CD4-positive, alpha-beta T cell treated with Interleukin-10 for 1 hour (primary cell): ENCODE measurements at places on chromosomes 2 and 18.
A peak's percentile ranks its signal among the peaks of the same experiment; 100 is the strongest.

- DNase-seq: no peak
Measured at GRCh38 chr2:117536139-117536538, 278.4 kb upstream of the DDX18 start.

DNA sequence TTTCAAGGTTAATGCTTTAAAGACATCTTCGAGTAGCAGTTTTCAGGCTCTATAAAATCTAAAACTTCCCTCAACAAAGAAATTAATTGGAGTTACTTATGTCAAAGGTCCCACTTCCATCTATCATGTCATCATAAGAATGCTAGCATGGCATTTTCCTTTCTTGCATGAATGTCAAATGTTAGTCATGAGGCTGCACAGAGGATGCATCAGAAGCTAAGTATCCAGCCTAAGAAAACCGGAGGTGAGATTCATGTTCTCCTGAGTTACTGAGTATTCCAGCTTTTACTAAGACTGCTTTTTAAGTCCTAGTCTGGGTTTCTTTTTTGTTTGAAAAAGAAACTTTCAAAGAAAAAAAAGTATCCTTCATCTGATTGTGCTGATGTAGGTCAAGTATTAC lies 130.6 kb upstream of the CDH19 start:
- DNase-seq: no peak

- DNase-seq: no peak
Measured at GRCh38 chr18:57782049-57782448, 21.1 kb downstream of the ATP8B1 start.

- DNase-seq: no peak
Measured at GRCh38 chr2:30398084-30398873, 48.8 kb upstream of the LCLAT1 start.

DNA sequence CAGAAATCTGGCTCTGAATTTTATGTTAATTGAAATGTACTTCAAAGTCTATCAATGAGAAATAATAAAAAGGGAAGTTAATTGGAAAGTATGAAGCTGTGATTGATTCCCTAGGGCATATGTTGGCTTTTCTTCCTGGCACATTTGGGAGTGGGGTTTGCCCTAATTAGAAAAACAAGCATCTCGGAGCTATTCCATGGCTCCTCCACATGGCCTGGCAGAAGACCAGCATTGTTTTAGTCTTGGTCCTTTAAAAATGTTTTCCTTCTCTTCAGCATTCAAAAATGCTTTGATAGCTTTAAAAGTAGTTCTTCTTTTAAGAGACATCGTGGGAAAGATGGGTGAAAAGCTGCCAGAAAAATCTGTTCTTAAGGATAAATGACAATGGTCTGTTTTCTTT lies 445.5 kb upstream of the PKDCC start:
- DNase-seq: no peak

DNA sequence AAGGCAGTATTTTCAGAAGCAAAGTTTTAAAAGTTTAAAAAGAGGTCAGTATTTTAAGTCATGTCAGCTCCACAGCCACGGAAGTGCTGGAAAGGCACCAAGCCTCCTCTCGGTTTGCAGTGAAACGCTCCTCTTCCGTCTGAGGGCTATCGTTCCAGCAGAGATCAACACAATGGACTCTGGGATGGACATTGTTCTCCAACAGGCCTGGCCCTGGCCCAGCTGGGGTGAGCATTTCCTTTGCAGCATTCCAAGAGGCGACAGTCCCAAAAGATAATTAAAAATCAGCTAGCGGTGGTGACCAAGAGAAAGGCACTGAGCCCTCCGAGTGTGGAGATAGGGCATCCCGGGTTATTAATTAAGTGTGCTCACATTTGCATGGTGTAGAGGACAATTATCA lies 95.9 kb upstream of the LCLAT1 start:
- DNase-seq: no peak

- no peak for DNase-seq
Measured at GRCh38 chr18:69123421-69123820, 277.3 kb upstream of the DOK6 start.

DNA sequence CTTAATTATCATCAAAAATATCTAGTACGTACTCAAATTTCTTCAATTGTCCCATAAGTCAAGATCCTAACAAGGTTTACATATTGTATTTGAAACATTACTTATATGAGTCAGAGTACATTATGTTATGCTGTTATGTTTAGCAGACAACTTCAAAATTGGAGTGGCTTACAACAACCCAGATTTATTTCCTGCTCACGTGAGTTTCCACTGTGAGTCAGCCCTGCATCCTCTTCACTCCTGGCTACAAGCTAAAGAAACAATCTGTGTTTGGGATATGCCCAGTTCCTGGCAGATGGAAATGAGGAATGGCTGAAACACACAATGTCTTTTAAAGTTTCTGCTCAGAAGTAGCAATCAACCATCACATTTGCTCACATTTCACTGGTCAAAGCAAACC lies 31.5 kb upstream of the TANC1 start:
- DNase-seq: no peak

- DNase-seq: no peak
Measured at GRCh38 chr18:44589693-44590355, 90.9 kb upstream of the SETBP1 start.

DNA sequence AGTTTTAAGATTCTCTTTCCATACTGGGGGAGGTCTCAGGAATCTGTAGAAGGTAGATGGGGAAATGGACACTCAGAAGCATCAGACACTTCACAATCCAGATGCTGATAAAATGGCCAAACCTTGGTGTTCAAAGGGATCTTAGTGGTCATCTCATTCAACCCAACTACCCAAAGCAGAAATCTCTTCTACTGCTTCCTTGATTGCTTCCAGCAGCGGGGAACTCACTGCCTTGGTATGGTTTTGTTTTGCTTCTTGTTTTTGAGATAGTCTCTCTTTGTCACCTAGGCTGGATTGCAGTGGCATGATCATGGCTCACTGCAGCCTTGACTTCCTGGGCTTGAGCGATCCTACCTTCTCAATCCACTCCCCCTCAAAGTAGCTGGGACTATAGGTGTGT lies 39.3 kb upstream of the PTMA start:
- no peak for DNase-seq

GRCh38 chr2:102915128-102915527 lies 153.3 kb downstream of the TMEM182 start:
- no peak for DNase-seq

DNA sequence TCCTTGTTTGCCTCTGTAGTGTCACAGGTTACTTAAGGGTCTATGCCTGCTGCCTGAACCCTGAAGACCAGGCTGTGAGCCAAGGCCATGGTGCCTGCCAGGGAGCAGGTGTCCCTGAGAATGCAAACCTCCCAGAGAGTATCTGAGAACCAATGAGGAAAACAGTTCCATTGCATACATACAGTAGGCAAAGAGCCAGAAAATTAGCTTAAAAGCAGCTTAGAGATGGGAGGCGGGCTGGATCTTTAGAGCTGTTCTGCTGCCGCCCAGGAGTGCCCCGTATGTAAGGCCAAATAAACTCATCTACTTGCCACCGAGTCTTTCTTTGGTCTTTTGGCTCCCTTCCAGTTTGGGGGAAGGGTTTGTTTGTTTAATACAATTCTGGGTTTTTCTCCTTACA lies 327.9 kb downstream of the CLIP4 start:
- DNase-seq: no peak

DNA sequence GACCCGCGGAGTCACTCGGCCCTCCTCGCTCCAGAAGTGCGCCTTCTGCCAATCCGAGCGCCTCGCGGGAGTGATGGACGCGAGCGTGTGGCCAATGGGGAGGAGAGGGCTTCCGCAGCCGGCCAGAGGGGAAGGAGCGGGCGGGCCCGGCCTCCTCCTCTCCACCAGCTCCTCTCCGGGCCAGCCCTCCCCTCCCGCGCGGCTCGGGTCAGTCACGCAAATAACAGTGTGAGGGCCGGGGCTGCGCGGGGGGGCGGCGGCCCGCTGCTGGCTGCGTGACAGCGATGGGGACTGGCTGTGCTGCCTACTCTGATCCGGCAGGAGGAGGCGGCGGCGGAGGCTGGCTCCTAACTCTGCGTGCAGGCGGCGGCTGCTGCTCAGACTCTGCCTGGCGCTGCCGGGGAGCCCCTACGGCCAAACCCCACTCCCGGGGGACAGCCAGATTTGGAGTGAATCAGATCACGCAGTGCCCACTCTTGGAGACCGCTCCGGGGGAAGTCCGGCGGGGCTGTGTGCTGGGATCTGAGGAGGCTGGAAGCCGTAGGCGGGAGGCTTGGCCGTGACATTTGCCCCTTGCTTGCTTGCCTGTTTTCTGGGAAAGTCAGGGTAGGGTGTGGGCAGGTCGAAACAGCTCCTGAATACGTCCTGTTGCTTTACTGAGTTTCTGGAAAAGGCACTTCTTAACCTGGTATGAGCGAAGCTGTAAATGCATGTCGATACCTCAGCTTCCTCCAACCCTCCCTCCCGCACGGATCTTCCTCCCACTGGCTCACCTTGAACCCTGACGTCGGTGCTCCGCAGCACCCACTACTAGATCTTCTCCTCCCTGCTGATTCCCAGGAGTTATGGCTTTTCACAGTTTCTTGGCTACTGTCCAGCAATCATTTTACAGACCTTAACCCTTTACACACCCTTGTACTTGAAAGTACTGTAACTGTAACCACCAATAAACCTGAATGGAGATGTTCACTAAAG lies 97.9 kb upstream of the SERTAD2 start:
- DNase-seq: peak; percentile 38

GRCh38 chr2:172358691-172359556 lies 68.5 kb upstream of the ITGA6 start:
- DNase-seq: no peak

DNA sequence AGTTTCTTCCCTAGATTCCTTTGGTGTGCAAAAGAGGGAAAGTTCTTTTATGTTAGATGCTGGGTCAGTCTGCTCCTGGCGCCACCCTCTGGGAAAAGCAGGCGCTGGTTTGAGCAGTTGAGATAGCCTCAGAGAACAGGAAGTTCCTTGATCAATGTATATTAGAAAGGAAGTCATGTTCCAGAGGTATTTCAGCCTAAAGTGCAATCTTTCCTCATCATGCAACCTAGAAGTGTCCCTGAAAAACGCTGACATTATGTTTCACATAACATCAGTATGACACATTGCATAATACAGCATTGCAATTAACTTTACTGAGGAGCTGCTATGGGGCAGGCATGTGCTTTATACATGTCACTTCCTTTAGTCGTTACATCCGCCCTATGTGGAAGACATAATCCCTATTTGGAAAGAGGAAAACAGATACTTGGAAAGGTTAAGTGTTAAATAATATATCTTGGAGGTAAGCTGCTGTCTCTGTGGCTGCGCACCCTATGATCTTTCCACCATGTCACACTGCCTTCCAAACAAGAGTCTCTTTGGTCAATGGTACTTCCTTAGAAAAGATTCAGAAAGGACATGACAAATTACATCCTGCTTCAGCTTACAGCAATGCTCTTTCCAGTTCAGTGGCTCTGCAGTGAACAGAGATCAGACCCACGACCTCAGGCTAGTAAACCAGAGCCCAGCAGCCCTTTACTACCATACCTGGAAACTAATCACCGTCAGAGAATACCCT lies 369.7 kb downstream of the RAD51AP2 start:
- no peak for DNase-seq

GRCh38 chr2:184367211-184367610 lies 231.1 kb upstream of the ZNF804A start:
- no peak for DNase-seq

DNA sequence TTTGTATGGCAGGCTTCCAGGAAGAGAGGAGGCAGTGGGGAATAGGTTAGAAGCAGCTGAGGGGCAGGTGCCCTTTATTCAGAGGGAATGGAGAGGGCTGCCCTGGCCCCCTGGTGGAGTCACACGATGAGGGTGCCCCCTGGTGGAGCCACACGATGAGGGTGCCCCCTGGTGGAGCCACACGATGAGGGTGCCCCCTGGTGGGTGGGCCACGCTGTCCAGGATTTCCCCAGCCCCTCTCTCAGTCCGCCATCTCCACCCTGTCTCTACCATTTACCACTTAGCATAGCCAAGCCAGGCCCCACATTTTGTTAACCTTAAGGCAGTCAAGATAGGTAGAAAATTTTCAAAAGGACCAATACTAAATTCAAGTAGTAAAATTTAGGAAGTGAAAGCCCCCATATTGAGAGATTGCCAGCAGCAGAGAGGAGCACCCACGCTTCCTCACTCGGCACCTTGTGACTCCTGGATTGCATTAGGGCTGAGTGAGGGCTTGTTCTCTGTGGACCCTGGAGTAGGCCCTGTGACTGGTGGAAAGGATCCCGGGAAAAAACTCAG lies 10.4 kb upstream of the FAM228A start:
- DNase-seq: peak; percentile 28

DNA sequence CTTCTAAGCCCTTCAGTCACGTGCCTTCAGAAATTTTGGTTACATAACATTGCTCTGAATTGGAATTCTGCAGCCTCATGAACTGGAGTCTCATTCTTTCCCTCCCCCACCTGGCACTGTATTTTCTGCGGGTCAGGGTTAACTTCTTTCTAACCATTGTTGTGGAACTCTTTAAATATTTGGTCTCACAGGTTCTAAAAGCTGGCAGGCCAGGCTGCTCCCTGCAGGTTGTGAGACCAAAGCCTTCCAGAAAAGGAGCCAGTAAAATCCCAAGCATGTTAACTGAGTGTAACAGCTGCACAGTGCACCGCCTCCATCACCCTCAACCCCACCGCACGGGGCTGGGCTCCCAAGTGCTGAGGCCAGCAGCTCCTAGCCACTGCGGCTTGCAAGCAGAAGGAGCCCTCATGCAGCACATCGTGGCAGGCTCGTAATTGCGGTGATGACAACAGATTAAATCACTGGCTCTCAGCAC lies 174.1 kb upstream of the ALPP start:
- DNase-seq: no peak

DNA sequence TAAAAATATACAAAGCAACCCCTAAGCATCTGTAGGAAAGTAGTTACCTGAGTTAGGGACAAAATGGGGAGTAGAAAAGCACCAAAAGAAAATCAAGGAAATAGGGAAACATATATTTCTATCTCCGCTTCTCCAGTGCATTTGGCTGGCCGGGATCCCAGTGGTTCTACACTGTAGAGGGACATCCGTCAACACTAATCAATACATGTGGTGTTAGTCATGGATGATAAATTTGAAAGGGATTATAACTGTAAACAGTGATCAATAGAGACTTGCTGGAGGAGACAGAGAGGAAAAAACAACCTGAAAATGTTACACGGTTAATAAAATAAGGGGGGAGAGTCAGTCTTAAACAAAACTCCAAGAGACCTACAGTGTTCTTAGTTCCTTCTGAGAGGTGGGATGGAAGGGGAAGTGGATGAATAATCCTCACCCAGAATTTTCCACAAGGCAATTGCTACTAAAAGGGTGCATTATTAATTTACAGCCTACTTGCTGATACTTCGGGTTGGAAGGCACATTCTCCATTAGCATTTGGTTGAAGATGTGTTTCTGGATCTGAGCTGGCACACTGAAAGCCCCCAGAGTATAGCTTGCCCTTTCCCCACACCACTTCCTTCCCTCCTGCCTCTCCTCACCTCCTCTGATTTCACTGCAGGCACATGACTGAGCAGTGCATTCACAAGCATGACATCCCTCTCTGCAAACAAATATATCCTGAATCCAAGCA lies 530.0 kb downstream of the BCL11A start:
- DNase-seq: no peak

- DNase-seq: no peak
Measured at GRCh38 chr2:215441560-215442400, 5.9 kb upstream of the FN1 start.
